ENCODE measurements at places on chromosomes 11 and 22.
A peak's percentile ranks its signal among the peaks of the same experiment; 100 is the strongest.

- no peak for DNase-seq
These were observed 16.4 kb downstream of the ZBED4 start for GRCh38 chr22:49869845-49870712.

DNA sequence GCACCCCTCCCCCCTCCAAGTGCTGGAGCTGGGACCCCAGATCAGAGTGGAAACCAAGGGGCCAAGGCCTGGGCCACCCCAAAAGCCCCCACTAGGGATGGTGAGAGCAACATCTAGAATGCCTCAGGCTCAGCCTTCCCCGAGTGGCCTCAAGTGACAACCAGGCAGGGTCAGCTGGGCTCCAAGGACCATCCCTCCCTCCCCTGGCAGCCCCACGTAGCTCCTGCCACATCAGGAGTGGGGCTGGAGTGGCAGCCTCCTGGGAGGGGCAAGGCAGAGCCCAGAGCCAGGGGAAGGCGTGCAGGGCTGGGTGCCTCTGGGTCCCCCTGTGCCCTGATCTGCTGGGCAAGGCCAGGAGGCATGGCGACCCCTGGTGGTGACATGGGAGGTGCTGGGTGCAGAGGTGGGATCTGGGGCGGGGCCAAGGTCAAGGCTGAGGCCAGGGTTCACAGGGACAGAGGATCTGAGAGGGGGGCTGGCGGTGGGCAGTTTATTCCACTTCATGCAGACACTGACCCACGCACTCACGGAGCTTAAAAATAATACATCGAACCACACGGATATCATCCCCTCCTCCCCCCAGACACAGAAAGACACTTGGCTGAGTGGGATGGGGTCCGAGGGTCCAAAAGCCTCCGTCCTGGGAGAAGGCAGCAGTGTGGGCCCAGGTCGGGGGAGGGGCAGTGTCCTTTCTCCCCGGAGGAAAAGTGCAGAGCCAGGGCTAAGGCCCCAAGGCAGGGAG lies 15.8 kb upstream of the EHD1 start:
- DNase-seq: peak; percentile 85

- DNase-seq: no peak
These were observed 40.1 kb upstream of the SCN3B start for GRCh38 chr11:123694551-123694950.

- no peak for DNase-seq
These were observed 13.6 kb downstream of the SLC22A12 start for GRCh38 chr11:64604458-64605243.

GRCh38 chr11:45606514-45607281 lies 58.7 kb downstream of the CHST1 start:
- peak; percentile 35 for DNase-seq

DNA sequence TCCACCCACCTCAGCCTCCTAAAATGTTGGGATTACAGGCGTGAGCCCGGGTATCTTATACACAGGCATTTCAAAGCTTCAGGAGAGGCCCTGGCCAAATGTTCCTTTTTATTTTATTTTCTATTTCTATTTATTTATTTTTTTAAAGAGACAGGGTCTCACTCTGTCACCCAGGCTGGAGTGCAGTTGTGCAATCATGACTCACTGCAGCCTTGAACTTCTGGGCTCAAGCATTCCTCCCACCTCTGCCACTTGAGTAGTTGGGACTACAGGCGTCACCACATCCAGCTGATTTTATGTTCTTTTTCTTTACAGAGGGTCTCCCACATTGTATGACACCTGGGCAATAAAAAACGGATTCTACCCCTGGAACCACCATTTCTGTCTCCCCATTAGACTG lies 71.2 kb downstream of the FBXO7 start:
- no peak for DNase-seq

- DNase-seq: no peak
These were observed 35.0 kb upstream of the SPON1 start for GRCh38 chr11:13927481-13927880.

GRCh38 chr11:102079625-102080024 lies 30.6 kb upstream of the YAP1 start:
- no peak for DNase-seq
